Hepatic stellate cell (primary cell): ENCODE measurements at places on chromosomes 7 and 10.

GRCh38 chr10:122845783-122846332, at the start of gene CUZD1:
TSS of gene CUZD1 (minus strand) at chr10:122845857. CDS start at chr10:122845843, 14 bp downstream.
- DNase-seq, result no peak

DNA sequence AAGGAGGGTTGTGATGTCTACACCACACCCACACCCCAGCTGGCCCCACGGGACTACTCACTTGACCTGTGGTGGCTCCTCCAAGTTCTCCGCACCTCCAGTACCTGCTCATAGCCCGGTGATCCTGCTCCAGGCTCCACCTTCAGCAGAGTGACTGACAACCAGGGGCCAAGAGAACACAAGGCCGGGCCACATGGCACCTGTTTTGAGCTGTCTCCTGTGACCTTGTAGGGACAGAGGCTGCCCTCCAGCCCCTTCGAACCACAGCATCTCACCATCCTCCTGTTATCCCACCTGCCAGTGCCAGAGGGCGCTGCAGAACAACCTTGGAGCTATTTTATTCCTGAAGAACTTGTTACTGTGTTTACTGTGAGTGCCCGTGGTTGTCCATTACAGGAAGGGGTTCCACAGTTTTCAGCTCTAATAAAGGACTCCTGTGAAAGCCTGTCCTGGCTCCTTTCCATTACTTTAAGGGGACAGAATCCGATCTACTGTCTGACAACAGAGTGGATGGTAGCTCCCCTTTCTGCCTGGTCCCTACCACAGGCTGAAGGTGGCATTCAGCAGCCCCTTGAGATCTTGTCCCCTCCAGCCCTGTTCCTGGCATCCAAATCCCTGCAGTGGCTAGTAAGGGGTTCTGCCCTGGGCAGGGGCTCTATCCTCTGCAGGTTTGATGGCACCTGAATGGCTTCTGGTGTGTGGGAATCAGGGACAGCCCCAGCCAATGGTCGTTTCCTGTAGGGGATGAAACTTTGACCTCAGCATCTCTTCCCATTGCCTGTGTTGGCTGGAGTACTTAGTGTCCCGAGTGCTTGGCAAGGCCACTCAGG, 50.8 kb downstream of the C10orf120 start:
- peak; percentile 36 for DNase-seq

- DNase-seq, result no peak
These were observed 15.9 kb upstream of the LAT2 start for GRCh38 chr7:74193913-74194312.

GRCh38 chr7:1883031-1883761, 213.1 kb downstream of the ELFN1 start:
- peak; percentile 97 for DNase-seq

DNA sequence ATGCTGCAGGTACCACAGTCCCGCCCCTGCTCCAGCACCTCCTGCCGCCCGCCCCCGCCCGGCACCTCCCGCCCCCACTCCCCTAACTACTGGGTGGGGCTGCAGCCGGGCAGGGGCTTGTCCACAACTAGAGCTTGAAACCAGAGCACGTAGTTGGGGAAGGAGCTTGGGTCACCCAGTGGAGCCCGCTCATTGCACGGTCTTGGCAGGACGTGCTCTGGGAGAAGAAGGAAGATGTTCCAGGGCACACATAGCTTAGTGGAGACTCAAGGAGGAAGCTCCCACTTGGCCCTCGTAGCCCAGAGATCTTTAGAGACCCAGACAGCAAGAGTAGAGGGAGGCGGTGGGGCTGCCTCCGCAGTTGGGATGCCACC, 692 bp downstream of the IGFBP1 start:
- no peak for DNase-seq

DNA sequence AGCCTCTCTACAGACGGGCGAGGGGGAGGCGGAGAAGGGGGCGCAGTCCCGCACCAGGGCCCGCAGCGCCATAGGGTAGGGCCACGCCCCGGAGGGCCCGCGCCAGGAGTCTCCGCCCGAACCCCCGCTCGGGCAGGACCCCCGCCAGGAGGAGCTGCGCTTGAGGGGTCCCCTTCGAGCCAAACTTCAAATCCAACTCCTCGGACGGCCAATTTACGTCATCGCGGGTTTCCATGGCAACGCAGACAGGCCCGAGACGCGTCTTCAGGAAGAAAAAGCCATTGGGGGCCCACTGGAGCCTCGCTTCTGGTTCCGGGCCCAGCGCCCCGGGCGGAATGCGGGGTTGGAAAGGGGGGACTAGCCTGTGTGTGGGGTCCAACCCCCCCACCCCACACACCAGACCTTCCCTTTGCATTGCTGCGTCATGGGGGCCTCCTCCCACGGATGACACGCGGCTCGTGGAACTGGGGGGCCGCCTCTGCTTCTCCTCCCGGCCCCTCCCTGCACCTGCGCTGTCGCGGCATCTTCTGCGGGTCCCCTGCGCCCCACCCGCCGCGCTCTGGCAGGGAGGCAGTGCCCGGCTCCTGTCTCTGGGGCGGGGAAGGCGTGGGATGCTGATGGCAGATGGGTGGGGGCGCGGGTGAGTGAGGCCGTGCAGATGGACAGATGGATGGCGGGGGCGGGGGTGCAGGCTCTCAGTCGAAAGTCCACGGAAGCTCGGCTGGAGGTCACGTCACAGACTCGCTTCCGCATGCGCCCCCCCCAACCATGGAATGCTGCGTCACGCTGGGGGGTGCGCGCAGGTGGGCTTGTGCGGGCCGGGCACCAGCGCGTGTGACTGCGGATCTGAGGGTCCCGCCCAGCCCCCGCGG, 1.2 kb downstream of the CALY start:
- peak; percentile 83 for DNase-seq

DNA sequence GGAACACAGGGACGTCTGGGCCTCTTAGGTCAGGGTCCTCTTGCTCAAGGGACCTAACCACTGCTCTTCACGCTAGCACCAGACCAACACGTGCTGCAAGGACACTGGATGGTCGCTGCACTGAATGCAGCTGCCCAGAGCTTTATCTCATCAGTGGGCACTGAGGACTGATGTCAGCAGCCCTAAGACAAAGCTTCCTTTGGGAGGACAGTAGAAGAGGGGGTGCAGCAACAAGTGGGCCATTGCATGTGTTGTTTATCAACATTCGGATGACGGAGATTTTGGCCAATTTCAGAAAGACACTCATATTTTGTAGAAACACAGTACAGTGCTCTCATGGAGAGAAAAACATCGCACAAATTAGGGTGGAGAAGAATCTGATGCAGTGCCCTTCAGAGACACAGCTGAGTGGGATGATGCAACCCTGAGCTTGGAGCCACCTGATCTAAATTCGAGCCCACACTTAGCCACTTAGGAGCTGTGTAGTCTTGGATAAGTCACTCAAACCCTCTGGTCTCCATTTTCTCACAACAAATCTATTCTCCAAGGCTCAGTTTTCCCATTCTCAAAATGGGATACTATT, 1.7 kb downstream of the OPALIN start:
- DNase-seq, result no peak

DNA sequence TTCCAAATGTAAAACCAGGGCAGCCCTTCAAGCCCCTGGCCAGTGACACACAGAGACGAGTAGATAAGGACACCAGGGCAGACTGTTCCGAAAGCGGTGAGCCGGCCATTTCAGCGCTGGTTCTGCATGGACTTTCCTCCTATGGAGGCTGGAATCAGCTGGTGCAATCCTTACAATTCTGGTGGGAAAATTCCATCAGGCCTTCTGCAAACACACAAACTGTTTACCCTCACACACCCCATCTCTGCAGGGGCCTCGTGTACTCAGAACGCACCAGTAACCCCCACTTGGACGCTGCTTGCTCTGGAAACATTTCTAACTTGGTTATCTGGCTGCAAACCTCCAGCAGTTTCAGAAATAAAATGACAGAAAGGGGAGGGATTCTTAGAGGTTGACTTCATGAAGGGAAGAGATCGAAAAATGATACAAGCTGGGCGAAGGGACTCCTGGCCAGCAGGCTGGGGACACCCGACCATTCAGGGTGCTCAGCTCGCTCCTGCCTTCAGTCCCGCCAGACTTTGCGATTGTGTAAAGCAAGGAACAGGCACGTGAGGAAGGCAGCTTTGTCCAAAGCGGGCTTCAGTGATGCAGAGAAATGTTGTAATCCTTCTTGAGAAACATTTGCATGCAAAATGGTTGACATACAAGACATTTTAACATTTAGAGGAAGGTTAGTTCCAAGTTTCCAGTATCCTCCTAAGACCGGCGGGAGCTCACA, 19.7 kb upstream of the SHH start:
- no peak for DNase-seq

GRCh38 chr7:131722371-131722770, 165.9 kb upstream of the PODXL start:
- DNase-seq, result no peak

GRCh38 chr10:79941585-79942210, 7.2 kb downstream of the SFTPD start:
- DNase-seq, result no peak

GRCh38 chr7:158411232-158411950, 176.2 kb downstream of the PTPRN2 start:
- DNase-seq, result no peak

DNA sequence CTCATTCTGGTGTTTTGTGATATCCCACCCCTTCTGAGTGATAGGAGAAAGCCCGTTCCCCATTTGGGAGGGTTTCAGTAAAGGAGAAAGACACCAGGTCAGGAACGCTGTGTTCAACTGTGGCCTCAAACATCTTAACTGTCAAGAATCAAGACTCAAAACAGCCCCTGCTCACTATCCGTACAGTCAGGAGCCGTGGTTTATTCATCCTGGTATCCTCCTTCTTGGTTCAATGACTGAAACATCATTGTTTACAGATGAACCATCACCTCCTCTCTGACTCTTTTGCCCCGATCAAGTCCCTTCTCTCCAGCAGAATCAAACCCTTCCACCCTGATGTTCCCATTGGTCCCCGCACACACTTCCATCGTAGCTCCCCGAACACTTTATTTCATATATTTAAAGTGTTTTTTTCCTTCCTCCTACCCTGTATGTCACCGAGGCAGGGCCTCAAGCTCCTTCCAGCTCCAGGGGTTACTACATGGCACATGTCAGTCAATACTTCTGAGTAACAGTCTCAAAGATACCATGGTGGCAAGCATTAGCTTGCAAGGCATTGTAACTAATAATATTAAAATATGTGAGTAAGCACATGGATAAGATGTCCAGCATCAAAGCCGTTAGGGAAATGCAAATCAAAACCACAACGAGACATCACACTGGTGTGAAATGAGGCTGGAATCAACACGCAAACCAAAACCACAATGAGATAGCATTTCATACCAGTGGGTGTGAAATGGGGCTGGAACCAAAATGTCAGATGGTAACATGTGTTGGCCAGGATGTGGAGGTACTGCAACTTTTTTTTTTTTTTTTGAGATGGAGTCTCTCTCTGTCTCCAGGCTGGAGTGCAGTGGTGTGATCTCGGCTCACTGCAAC, 124.7 kb upstream of the C1QL3 start:
- no peak for DNase-seq

- DNase-seq, result no peak
These were observed 2.4 kb downstream of the GNG11 start for GRCh38 chr7:93923942-93924341.

DNA sequence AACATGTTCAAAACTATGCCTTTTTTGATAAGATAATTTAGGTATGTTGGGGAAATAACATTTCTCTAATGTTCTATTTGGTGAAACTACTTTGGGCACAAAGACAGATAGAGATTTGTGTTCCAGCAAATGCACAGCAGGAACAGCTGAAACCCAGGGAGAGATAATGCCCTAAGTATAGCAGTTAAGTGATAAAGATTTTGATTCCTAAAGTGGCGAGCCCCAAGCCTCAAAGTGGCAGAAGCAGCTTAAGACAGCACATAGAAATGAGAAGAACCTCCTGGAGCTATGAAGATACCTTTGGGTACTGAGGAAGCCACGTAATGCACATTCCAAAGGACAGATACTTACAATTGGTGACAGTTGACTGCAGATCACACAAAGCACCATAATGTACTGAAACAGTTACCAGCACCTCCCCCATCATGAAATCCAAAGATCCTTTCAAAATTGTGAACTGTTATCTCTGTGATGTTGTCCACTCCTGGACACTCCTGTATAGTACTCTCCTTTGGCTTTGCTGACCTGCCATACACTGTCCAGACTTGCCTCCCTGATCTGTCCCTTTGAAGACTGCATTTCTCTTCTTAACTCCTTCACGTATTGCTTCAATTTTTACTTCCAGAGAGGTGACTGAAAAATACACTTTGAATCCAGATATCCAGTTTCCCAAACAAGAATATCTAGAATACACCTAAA, 62.9 kb downstream of the CHRM2 start:
- DNase-seq, result no peak

- DNase-seq, result no peak
These were observed 42.5 kb upstream of the TMEM213 start for GRCh38 chr7:138755331-138755747.
